ENCODE measurements at places on chromosomes 6 and 20. TPM values are rescaled to one million over a fixed set of nuclear protein-coding genes. Genes with fewer than 3 reads are reported as not detected.

MAFB gene
- total RNA-seq: 5.9 TPM

COL19A1 gene
- not detected for total RNA-seq

RXRB gene
- total RNA-seq: 25.5 TPM

TIAM2 gene
- 9.7 TPM for total RNA-seq

DDR1 gene
- total RNA-seq: 3.6 TPM

GRM1 gene
- total RNA-seq: not detected

Data from vein endothelial cell (primary cell).